ENCODE measurements at places on chromosomes 7 and 10.

GRCh38 chr7:155816192-155816508, 3.9 kb upstream of the SHH start:
- DNase-seq: no peak

DNA sequence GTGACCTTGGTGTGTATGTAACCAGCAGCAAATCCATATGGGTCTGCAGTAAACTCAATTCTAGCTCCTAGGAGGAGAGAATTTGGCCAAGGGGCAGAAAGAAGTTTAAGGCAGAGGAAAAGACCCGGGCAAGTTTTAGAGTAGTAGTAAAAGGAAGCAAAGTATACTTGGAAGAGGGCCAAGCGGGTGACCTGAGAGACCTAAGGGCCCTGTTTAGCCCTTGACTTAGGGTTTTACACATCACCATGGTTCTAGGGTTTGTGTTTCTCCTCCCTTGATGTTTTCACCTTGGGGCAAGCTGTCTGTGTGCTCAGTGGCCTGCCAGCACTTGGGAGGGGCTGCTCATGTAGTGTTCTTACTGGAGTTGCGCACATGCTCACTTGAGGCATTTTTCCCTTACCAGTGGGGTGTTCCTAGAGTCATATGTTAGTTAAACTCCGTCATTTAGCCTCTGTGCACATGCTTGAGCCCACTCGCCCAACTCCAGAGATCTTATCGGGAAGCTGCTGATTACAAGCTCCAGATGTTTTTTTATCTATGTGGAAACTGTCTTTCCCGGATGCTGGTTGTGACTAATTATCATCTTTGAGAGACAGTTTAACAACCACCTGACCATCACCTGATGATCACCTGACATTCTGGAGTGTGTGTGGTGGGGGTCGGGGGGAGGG, 137.6 kb upstream of the PRSS1 start:
- DNase-seq: no peak

GRCh38 chr7:41312235-41312634, 390.7 kb downstream of the INHBA start:
- DNase-seq: no peak

DNA sequence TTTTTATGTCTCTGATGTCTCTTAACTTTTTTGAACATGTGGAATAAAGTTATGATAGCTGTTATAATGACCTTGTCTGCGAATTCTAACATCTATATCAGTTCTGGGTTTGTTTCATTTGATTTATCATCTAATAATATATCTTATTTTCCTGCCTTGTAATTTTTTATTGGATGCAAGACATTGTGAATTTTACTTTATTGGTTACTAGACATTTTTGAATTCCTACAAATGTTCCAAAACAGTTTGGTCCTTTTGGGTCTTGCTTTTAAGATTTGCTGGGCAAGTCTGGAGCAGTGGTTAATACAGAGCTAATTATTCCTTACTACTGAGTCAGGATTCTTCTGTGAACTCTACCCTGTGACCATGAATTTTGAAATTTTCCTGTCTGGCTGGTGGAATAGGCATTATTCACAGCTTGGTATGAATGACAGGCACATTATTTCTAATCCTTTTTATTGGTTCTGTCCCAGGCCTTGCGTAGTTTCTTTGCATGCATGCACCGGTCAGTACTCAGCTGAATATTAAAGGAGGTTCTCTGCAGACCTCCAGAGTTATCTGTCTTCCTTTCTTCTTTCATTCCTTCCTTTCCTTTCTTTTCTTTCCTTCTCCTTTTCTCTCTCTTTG, 9.0 kb downstream of the CUTC start:
- DNase-seq: no peak

- no peak for DNase-seq
These were observed 454.0 kb upstream of the SORCS1 start for GRCh38 chr10:107618504-107618994.

GRCh38 chr7:77529279-77529678, 7.8 kb upstream of the PTPN12 start:
- DNase-seq: no peak

DNA sequence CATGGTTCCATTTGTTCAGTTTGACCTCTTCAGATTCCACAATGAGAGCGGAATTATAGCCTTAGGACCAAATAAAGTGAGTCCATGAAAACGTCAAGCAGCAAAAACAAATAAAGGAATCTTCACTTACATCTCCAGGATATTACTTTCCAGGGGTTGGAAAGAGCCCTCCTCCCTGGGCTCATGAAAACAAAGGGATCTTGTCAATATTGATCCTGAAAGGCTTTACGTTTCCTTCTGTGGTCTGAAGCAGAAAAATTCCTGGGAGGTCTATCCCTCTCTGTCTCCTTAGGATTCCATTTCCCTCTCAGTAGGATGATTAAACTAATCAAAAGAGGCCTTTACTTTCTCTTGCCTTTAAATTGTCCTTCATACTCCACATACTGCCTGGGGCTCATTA, 293.5 kb downstream of the GPAM start:
- DNase-seq: no peak

DNA sequence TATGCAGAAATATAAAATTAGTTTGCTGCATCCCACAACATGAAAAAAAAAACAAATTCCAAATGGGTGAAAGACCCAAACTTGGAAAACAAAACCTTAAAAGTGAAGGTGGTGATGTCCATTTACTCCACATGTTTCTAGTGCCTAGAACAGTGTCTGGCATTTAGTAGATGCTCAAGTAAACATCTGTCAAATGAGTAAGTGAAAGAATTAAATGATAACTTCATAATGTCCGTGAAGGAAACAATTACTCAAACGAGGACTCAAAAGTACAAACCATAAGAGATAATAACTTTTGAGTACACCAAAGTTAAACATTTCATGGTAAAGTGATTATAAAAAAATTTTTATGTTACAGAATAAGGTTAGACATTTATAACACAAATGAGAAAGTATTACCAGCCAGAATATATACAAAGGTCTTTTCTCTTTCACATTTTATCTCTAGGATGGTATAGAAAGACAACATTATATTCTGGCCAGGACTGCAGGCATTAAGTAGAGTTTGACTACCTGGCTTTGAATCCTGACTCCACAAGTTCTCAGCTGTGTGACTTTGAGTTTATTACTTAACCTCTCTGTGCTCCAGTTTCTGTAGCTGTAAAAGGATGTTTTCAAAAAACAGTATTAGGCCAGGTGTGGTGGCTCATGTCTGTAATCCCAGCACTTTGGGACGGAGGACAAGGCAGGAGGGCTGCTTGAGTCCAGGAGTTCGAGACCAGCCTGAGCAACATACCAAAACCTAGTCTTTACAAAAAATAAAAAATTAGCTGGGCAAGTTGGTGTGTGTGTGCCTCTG, 20.7 kb downstream of the NMT2 start:
- DNase-seq: no peak

GRCh38 chr10:129662426-129662825, 195.4 kb downstream of the MGMT start:
- no peak for DNase-seq

GRCh38 chr7:45978731-45979211, 57.7 kb upstream of the IGFBP3 start:
- DNase-seq: no peak

GRCh38 chr10:69179089-69179742, 818 bp upstream of the SUPV3L1 start:
- DNase-seq: peak; percentile 8

- DNase-seq: no peak
These were observed 137.8 kb downstream of the SH3PXD2A start for GRCh38 chr10:103717341-103718246.

GRCh38 chr7:6015917-6016652, 7.0 kb downstream of the AIMP2 start:
- no peak for DNase-seq

DNA sequence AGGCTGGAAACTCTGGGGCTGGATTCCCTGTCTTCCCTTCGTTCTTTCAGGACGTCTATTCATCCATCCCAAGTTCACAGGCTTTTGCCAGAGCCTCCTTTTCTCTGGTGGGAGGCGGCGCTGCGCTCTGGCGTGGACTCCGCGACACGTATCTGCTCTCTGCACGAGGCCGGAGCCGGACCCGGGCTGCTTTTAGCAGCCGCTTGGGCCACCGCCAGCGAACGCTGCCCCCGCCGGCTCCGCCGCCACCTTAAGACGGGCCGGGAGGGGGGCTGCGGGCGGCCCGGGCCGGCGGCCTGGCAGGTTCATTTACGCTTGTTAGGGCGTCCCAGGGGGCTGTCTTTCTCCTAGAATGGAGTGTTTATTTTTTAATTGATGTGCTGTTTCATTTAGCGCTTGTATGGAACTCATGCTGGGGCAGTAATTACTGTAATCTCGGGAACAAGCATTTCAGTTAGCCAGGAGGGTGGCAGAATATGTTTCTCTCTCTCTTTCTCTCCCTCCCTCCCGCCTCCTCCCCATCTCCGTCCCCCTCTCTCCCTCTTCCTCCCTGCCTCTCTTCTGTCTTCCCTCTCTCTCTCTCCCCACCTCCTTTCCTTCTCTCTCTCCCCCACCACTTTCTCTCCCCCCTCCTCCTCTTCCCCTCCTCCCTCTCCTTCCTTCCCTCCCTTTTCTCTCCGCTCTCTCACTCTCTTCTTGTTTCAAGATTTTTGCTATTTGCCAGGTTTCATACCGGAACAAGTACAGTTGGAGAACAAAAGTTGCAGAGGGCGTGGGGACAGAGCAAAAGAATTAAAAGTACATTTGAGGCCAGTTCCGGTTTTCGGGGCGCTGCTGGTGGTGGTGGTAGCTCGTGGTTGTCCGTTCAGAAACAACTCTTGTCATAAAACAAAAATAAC, 1.3 kb upstream of the FZD8 start:
- no peak for DNase-seq

DNA sequence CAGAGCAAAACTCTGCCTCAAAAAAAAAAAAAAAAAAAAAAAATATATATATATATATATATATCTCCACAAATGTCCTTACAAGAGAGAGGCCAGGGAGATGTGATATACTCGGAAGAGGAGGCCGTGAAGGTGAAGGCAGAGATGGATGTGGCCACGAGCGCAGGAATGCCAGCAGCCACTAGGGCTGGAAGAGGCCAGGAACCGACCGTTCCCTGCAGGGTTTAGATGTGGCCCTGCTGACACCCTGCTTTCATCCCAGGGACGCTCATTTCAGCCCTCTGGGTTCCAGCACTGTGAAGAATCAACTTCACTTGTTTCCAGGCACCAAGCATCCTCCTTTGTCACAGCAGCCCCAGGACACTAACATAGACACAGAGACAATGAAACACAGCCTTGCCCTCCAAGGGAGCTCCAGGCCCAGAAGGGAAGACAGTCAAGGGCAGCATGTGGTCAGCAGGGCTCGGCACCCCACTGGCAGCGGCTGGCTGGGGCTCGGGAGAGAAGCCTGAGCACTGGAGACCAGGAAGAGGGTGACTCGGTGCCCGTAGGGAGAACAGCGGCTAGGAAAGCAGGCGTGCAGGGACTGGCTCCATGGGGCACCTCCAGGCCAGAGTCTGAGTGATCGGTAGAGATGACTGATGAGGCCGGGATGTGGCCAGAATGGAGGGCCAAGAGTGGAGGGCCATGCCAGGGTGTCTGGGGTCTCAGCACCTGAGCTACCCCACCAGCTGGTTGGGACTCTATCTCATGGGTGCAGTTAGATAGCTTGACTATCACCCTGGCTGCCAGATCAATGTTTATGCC, 7.6 kb downstream of the WDR86 start:
- no peak for DNase-seq

DNA sequence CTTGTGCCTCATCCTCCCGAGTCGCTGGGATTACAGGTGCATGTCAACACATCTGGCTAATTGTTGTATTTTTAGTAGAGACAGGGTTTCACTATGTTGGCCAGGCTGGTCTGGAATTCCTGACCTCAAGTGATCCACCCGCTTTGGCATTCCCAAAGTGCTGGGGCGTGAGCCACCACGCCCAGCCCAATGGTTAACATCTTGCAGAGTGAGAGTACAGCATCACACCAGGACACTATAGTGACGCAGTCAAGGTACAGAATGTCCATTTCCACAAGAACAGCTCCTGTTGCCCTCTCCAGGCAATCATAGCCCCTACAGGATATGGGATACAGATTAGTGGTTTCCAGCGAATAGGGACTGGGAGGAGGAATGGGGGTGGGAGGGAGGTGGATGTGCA, 34.0 kb downstream of the MYO1G start:
- DNase-seq: no peak

GRCh38 chr10:17784688-17785087, 24.5 kb upstream of the MRC1 start:
- DNase-seq: no peak

DNA sequence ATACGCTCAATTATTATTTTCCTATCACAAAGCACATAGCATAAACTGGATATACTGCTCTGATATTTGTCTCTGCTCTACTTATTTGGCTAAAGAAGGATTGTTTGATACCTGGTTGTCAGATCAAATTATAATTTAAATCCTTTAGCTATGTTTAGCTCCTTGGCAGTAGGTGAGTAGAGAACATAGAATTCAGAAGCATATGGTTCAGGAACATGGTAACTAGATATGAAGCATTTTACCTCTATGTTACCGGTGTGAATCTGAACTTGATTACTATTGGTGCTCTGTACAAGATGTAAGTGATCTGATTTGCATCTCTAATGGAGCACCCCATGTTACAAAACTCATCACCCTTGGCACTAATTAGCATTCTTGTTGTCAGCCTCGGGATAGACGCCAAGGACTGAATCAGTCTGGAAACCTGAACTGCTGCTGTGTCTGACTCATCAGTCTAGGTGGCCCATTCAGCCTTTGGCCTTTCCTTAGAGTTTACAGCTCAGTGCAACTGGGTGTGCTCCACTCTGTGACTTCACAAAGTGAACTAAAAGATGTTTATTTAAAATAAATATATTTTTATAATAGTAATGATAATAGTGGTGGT, 12.3 kb upstream of the MYPN start:
- no peak for DNase-seq

- no peak for DNase-seq
These were observed 80.3 kb downstream of the LRRC17 start for GRCh38 chr7:102992938-102993717.

DNA sequence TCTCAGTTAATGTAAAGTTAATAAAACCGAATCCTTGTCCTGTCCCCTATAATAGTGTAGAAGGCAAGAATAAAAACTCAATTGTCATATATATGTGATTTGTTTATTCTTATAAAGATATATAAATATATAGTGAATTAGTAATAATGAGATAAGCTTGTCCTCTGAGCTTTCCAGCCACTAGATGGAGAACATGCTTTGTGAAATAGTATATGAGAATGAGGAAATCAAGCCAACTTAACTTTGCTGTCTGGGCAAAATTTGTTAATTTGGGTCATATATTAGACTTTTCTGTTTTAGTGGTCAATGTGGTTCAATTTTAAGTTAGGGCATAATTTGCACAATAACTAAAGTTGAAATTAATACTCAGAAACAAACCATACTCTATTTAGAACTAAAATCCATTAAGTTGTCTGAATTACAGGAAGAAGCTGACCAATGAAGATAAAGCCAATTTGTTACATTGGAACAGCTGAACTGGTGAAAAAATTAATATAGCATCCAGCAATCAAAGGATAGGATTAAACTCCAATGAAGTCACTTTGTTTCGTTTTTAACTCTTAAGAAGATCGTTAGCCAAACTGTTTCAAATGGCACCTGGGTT, 595.0 kb downstream of the ARL4A start:
- no peak for DNase-seq

All from stimulated activated CD4-positive, alpha-beta T cell treated with anti-CD3 and anti-CD28 coated beads, Interleukin-1b, Interleukin-23, amount 100 ng/mL, for 4 hours (primary cell).